Muscle of arm (tissue), 14 donors: ENCODE measurements at places on chromosomes 1 and 21.

DNA sequence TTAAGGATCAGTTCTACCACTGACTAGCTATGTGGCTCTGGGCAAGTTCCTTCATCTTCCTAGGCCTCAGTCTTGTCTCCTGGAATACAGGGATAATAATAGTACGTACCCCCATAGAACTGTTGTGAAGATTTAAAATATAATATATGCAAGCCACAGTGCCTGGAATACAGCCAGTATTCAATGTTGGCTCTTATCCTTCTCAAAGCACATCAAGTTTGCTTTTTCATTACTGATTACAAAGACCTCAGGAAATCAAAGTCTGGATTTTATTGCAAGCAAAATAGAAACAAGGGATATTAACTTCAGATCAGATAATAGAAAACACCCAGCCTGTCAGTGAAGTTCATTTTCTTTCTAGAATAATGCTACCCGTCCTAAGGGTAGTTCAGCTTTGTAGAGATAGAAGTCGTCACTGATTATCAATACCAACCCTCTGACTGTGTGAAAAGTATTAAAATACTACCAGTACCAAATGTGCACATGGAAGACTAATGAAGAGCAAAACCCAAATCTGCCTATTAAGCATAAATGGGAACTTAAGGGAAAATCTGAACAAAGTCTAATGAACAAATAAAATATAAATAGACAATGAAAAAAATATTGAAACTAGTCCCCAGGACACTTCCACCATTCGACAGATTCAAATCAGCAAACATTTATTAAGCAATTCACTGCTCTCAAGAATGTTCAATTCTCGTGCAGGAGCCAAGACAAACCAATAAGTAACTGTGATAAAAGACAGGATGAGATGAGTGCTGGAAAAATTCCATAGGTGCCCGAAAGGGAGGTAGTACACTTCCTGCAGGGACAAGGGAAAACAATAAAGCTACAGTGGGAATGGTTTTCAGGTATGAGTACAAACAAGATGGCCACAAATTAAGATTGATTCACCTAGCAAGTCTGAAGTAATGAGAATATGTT is 206.2 kb downstream of the SMYD3 start:
- DNase-seq: no peak

DNA sequence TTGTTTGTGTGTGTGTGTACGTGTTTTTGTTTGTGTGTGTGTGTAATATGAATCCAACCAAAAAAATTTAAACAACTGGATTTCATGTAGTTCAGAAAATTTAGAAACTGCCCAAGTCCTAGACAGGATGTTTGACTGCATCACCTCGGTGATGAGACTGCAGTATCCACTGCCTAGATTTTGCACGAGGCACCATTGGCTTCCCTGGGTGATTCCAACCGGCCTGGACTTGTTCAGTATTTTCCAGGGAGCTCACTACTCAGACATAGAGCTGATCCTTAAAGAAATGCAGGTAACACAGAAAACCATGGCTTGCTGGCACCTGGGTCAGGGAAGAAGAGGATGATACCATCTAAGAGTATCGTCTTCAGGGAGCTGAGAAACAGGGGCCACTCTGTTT is 18.2 kb upstream of the KCNK2 start:
- DNase-seq: no peak

DNA sequence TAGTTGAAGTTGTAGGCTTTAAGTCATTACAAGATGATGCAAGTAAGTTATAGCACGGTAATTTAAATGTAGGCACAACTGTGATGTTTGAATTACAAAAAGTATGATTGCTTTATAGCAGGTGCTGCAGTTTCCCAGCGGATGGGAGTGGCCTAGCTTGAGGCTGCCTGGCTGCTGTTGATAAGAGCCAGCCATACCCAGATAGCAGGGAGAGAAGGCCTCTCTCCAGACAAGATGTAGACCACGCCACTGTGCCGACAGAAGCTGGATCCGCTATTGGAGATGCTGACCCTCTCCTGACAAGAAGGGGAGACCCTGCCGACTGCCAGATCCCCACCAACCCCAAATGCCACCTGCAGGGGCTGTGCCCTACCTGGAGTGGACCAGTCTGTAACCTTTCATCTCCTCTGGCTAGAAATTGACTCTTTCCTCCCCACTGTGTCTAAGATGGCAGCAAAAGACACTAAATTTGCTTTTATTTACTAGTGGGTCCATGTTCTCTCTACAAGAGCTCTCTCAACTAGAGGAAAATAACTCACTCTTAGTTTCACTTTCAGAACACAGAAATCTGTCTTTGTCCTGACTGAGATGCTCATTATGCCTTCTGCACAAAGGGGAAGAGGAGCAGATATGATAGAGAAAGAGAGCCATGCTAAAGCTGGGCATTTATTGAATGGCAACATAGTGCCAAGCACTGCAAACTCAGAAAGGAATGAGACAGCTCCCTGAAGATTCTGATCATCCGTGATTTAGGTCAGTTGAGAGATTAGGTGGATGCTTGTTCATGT is 127.9 kb downstream of the URB2 start:
- no peak for DNase-seq

DNA sequence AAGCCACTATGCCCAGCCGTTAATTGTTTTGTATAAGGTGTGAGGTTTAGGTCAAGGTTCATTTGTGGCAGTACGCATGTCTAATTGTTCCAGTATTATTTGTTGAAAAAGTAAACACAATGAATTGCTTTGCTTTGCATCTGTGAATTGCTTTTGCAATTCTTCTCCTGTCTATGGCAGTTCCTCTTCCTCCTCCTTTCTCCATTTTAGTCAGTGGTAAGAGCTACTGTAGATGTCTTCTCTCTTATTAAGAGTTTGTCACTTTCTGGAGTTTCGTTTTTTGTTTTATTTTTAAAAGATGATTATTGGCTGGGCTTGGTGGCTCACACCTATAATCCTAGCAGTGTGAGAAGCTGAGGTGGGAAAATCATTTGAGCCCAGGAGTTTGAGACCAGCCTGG is 29.2 kb downstream of the C1orf185 start:
- DNase-seq: no peak

- DNase-seq: no peak
Observed at GRCh38 chr1:162919034-162919433, 58.1 kb upstream of the CCDC190 start.

DNA sequence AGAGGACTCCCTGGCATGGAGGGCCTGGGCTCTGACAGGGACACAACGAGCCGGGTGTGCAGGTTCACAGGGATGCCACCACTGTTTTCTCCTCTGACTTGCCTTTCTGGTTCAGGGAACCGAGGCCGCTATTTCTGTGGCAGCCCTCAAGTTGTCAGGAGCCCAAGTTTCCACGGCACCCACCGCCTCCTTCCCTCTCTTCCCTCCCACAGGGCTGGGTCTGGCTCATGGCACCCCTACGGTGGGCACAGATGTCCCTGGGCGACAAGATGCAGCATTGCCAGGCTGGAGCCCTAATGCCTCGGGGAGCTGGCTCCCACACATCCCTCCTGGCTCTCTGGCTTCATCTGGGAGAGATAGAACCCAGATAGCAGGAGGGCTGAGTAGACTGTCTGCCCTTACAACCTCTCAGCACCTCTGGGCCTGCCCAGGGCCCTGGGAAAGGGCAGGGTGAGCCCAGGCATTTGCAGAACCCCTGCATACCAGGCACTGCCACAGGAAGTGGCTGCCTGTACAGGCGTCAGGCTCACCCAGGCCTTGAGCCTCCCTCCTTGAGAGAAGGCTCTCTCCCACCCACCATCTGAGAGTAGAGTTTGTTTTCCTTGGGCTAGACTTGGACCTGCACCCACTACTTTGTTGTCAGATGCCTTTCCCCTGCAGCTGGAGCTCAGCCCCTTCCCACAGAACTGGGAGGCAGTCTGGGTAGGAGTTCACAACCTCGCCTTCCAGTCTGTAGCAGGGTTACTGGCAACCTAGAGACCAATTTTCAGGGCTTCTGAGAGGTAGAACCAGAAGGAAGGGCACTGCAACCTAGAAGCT is 20.5 kb downstream of the KCNC4 start:
- no peak for DNase-seq

- no peak for DNase-seq
Observed at GRCh38 chr1:244448279-244449036, 3.3 kb downstream of the ADSS2 start.

DNA sequence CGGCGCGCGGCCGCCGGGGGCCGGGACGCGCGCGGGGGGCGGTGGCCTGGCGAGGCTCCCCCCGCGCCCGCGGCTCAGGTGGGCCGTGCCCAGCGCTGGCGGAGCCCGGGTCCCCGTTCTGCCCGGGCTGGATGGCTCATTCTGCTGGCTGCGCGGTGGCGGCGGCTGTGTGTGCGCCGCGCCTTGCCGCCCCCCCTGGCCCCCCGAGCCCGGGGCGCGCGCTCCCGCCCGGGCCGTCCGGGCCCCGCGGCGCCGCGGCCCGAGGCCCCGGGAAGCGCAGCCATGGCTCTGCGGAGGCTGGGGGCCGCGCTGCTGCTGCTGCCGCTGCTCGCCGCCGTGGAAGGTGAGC is at the start of gene EPHB2:
Gene EPHB2, plus strand, starts transcription at position 139 of the 349 bp plus-strand sequence. Its CDS starts 144 bp downstream, at position 283.
- DNase-seq: no peak

DNA sequence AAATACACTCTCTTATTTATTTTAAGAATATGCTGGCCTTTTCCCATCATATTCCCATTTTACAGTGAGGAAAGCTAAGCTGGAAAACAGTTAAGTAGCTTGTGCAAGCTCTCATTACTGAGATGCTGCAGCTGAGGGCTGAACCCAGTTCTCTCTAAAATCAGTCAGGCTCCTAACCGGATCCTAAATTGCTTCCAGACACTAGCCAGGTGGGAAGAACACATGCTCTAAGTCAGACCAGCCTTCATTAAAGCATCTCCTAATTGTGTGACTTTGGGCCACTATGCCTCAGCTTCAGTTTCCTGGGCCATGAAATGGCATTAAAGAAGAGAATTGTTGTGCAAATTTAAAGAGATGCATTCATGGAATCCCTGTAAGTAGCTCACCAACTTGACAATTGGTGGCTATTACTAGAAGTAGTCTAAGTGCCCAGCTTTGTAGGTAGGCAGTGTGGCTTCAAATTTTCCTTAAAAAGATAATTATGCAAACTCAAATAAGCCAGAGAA is 228.4 kb downstream of the DAB1 start:
- no peak for DNase-seq

DNA sequence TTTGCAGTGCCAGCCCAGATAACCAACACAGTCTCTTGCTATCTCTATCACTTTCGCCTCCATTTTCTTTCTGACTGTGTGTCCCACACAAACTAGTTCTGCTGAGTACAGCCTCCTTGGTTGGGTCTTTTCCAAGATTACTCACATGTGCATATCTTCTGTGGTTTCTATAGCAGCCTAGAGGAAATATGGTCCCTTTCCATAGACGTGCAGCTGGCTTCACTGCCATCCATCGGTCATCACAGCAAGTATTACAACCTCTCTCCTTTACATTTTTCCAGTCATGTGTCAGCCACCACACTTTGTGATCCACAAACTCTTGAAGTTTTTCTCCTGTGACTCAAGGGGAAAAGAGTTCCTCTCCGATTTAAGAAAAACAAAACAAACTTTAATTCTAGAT is 893.4 kb upstream of the ADGRL4 start:
- no peak for DNase-seq

DNA sequence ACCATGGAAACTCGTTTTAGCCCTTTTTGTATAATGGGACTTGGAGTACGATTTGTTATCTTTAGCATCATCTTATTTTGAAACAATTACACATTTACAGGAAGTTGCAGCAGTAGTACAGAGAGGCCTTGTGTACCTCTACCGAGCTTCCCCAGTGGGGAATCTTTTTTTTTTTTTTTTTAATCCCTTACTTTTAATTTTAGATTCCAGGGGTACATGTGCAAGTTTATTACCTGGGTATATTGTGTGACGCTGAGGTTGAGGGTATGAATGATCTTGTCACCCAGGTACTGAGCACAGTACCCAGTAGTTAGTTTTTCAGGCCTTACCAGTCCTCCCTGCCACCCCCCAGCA is 45.9 kb downstream of the HHAT start:
- no peak for DNase-seq

- DNase-seq: no peak
Observed at GRCh38 chr1:201153474-201154388, 543 bp downstream of the TMEM9 start.

DNA sequence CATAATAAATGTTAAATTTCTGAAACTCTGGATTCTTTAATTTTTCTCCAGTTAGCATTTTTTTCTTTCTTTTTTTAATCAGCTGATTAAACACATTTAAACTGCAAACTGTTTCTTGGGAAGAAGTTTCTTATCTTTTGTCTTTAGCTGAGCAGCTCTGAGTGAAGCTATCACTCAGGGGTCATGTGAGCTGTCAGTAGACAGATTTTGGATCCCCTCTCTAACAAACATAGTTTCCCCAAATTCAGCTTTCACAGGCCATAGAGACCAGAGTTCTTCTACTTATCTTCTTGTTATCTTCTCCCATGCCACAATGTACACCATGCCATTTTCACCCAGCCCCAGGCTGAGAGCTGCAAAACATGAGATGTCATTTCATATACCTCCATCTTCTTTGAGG is 148.9 kb downstream of the CDC42BPA start:
- DNase-seq: no peak

DNA sequence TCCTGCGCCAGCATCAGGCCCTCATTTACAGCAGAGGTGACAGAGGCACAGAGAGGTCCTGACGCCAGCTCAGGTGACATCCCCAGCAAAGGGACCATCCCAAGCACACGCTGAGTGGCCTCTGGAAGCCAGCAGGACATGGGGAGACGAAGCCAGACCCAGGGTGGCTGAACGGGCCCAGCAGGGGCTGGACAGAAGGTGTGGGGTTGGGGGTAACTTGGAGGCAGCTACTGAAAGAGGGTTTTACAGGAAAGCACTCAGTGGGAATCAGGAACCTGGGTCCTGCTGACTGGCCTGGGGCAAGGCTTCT is 1.6 kb upstream of the ARHGEF16 start:
- no peak for DNase-seq

- peak; percentile 48 for DNase-seq
Observed at GRCh38 chr1:20366056-20366462, 75.4 kb downstream of the VWA5B1 start.

GRCh38 chr1:65431111-65431705 is 10.7 kb downstream of the LEPR start:
- DNase-seq: peak; percentile 41

GRCh38 chr1:247296599-247297180 is 35.0 kb downstream of the ZNF496 start:
- DNase-seq: no peak

DNA sequence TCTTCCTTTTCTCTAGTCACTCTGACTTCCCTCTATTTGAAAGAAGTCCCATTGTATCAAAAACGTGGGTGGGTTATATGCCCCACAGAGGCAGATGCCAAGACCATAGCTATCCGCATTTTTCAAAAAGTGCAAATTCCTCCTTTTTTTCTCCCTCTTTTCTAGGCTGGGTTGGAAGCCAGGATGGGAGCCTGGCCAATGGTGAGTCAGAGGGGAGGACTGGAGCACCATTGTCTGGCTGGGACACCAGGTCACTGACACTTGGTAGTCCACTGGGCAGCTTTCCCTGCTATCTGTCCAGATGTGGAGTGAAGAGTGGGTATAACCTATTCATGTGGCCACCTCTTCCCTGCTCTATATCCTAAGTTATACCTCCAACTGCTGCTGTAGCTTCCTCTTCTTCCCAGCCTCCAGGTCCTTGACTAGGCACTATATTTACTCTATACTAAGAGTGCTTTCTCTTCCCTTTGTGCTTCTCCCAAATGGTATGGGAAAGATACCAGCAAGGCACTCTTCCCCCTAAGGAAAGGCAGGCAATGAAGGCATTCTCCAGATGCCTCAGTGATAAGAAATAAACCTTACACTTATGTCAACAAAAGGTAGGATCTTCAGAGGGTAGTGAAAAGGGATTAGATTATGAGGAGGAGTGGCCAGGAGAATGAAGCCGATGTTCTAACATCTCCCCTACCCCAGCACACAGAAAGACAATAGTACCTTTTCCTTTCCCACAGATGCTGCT is 12.9 kb downstream of the PI4KB start:
- peak; percentile 60 for DNase-seq

GRCh38 chr1:161946071-161946987 is 77.3 kb downstream of the OLFML2B start:
- no peak for DNase-seq
